ENCODE measurements at places on chromosomes 1 and 21. TPM values are rescaled to one million over a fixed set of nuclear protein-coding genes. Genes with fewer than 3 reads are reported as not detected.

Gene IFNAR1
- total RNA-seq = 49.9 TPM

Gene LYPD8
- not detected for total RNA-seq

Gene WNT3A
- not detected for total RNA-seq

Gene MAGI3
- total RNA-seq = 11.0 TPM

Gene HCRTR1
- total RNA-seq = not detected

Gene PRAMEF20
- not detected for total RNA-seq

Gene LCE1A
- total RNA-seq = not detected

Gene EYA3
- total RNA-seq = 16.1 TPM

Gene CRNN
- not detected for total RNA-seq

Gene GPR37L1
- total RNA-seq = not detected

Gene NUP133
- total RNA-seq = 34.7 TPM

Gene ADAM30
- 0.03 TPM for total RNA-seq

Gene KIF14
- 1.3 TPM for total RNA-seq

Gene ANKRD65
- total RNA-seq = 0.39 TPM

Gene FAM177B
- total RNA-seq = not detected

Gene VAMP4
- 10.0 TPM for total RNA-seq

Gene LCK
- not detected for total RNA-seq

Gene TACSTD2
- total RNA-seq = 0.26 TPM

Gene RAVER2
- 3.2 TPM for total RNA-seq

Gene TMEM269
- total RNA-seq = 0.07 TPM

Gene CENPL
- total RNA-seq = 12.5 TPM

Gene TMEM240
- total RNA-seq = 4.0 TPM

Gene EPHA8
- total RNA-seq = not detected

Gene SPSB1
- total RNA-seq = 21.6 TPM

Gene PRAMEF18
- not detected for total RNA-seq

Gene ASPM
- 4.3 TPM for total RNA-seq

Gene MIXL1
- not detected for total RNA-seq

Gene CYP4A22
- not detected for total RNA-seq

Gene FCRLA
- total RNA-seq = 0.72 TPM

Gene OVAAL
- total RNA-seq = not detected

Gene WNT9A
- 1.3 TPM for total RNA-seq

Gene PTAFR
- total RNA-seq = 0.03 TPM

Gene VHLL
- total RNA-seq = 0.92 TPM

Gene TNFAIP8L2
- total RNA-seq = not detected

Gene SLC35F3
- total RNA-seq = 0.23 TPM

Gene FCGR3B
- not detected for total RNA-seq
